Substantia nigra (tissue), 51 donors: ENCODE measurements at places on chromosomes 3 and 15.

DNA sequence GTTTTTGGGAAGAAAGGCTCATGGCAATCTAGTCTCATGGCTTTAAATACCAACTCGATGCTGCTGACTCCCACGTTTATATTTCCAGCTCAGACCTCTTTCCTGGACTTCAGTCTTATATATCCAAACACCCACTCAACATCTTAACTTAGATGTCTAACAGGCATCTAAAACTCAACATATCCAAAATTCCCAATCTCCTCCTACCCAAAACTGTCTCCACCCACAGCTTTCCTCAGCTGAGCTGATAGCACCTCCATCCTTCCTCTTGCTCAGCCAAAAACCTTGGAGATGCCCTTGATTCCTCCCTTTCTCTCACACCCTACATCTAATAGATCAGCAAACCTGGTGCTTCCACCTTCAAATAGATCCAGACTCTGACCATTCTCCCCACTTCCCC is 202.5 kb downstream of the TLE3 start:
- no peak for DNase-seq

GRCh38 chr3:54123776-54124196 is 1.4 kb downstream of the CACNA2D3 start:
- DNase-seq: no peak

GRCh38 chr3:194570235-194570634 is 63.0 kb downstream of the TMEM44 start:
- DNase-seq: no peak

GRCh38 chr3:43284171-43284570 is 2.2 kb upstream of the SNRK start:
- DNase-seq: no peak

GRCh38 chr3:30664884-30665283 is 58.5 kb downstream of the TGFBR2 start:
- no peak for DNase-seq

DNA sequence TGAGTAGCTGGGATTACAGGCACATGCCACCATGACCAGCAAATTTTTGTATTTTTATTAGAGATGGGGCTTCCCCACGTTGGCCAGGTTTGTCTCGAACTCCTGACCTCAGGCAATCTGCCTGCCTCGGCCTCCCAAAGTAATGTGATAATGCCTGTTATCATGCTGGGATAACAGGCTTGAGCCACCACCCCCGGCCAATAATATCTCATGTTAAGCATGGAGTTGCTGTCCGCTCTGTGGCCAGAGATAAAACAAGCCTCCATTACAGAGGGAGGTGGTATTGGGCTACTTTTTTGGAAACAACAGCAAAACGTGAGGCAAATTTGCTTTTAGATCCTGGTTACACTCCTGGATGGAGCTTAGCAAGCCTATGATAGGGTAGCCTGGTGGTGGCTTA is 32.9 kb upstream of the ALG1L2 start:
- DNase-seq: no peak

GRCh38 chr15:96087180-96087884 is 243.2 kb upstream of the NR2F2 start:
- DNase-seq: no peak

DNA sequence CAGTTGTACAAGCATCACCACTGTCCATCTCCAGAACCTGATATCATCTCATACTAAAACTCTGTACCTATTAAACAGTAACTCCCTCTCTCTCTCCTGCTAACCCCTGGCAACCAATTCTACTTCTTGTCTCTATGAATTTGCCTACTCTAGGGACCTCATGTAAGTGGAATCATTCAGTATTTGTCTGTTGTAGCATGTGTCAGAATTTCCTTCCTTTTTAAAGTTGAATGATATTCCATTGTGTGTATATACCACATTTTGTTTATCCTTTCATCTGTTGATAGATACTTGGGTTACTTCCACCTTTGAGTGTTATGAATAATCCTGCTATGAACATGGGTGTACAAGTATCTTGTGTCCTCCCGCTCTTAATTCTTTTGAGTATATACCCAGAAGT is 16.6 kb downstream of the ZNF592 start:
- no peak for DNase-seq

GRCh38 chr3:8875836-8876235 is 87.4 kb downstream of the RAD18 start:
- no peak for DNase-seq

DNA sequence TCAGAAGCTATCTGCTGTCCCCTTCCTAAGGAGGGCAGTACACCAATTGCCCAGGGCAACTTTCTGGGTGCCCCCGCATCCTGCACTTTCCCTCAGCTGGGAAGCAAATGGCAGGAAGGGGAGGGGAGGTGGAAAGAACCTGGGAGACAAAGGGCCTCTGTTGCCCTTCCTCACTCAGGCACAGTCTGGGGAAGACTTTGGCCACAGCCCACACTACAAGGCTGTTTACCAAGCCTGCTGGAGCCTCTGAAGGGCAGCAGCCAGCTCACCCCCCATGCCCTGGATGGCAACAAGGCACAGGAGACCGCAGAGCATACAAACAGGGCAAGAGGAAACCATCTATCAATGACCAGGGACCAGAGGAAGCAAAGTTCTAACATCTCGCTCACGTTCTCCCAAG is 42.4 kb downstream of the ARRDC4 start:
- DNase-seq: peak; percentile 28

DNA sequence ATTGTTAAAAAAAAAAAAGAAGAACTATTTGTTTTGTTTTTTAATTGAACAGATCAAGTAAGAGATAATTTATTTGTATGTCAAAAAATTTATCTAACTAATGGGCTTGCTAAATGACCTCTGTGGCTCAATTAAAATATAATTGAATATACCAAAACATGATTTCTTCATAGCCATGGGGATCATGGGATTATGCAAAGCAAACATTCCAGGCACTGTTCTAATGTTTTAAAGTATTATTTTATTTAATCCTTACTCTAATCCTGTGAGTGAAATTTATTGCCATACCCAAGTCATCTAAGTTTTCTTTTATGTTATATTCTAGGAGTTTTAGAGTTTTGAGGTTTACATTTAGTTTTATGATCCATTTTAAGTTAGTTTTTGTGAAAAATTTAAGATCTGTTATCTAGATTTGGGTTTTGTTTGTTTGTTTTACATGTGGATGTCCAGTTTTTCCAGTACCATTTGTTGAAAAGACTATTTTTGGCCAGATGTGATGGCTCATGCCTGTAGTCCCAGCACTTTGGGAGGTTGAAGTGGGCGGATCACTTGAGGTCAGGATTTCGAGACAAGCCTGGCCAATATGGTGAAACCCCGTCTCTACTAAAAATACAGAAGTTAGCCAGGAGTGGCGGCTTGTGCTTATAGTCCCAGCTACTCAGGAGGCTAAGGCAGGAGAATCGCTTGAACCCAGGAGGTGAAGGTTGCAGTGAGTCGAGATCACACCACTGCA is 52.3 kb upstream of the CNOT10 start:
- DNase-seq: no peak

- DNase-seq: no peak
These were observed 99.5 kb upstream of the KCNMB2 start for GRCh38 chr3:178436773-178437172.

DNA sequence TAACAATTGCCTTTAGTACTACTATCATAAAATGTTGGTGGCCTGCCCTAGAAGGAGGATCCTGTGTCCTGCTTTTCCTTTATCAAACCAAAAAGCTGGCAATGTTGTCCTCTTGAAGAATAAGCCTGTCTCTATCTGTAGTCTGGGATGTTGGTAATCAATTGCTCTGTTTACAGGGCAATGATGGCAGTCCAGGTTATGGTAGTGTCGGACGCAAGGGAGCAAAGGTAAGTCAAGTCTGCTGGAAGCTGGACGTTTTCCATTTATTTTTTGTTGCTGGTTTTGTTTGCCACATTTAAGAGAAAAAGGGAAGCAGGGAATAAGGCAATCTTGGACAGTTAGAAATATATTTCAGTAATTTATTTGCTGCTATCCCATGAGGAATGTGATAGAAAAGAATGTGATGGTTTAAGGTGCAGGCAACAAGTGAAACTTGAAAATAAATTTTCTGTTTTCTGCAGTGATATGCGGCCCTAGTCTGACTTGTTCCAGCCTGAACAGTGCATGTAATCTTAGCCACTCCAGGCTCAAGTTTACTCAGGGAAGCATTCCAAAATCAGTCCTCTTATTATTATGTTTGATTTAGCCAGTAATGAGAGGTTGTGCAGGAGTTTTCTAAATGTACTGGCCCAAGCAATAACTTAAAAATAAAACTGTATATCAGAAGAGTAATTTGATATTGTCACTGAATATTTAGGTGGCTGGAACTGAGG is 110.3 kb downstream of the COL6A6 start:
- no peak for DNase-seq

GRCh38 chr15:36175186-36175740 is 404.2 kb upstream of the CDIN1 start:
- DNase-seq: no peak

GRCh38 chr15:40763801-40764628 is at the start of gene GCHFR:
Gene GCHFR, plus strand, starts transcription at chr15:40764068. Its CDS starts 113 bp downstream, at chr15:40764181.
- DNase-seq: peak; percentile 50

DNA sequence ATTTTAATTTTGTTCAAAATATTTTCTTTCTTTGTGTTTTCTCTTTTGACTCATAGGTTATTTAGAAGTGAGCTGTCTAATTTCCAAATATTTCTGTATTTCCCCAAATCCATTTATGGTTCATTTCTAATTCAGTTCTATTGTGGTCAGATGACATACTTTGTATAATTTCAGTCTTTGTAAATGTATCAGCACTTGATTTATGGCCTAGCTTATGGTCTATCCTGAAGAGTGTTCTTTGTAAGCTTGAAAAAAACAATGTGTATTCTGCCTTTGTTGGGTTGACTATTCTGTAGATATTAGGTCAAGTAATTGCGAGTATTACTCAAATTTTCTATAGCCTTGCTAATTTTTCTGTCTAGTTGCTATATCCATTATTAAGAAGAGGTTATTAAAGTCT is 311.2 kb downstream of the OCA2 start:
- DNase-seq: no peak

- DNase-seq: no peak
These were observed 4.8 kb downstream of the GNB4 start for GRCh38 chr3:179446501-179446900.

GRCh38 chr3:78313332-78313731 is 1273.4 kb downstream of the ROBO2 start:
- no peak for DNase-seq

DNA sequence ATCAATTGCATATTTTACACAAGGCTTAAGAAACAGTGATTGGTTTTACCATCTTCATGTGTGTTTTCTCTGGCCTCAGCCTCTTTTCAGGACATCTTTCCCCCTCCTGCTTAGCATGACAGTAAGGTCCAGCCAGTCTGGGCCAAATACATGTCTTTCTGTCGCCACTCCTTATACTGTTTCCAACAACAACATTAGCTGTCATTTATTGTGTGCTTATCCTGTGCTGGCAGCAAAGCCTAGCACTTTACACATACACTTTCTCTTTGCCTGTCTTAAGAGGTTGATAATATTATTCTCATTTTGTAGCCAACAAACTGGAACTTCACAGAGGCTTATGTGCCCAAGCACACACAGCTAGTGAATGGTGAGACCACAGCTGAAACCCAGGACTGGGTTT is 37.8 kb downstream of the B3GALNT1 start:
- no peak for DNase-seq

DNA sequence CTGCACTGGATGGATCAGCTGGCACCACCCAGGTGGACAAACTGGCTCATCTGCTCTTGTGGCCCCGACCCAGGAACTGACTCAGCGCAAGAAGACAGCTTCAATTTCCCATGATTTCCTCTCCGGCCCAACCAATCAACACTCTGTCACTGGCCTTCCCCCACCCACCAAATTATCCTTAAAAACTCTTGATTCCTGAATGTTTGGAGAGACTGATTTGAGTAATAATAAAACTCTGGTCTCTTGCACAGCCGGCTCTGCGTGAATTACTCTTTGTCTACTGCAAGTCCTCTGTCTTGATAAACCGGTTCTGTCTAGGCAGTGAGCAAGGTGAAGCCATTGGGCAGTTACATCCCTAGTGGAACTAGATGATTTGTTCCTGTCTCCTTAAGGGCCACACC is 16.1 kb downstream of the BDH1 start:
- DNase-seq: no peak

GRCh38 chr3:195790901-195791300 is 20.8 kb downstream of the MUC4 start:
- no peak for DNase-seq

DNA sequence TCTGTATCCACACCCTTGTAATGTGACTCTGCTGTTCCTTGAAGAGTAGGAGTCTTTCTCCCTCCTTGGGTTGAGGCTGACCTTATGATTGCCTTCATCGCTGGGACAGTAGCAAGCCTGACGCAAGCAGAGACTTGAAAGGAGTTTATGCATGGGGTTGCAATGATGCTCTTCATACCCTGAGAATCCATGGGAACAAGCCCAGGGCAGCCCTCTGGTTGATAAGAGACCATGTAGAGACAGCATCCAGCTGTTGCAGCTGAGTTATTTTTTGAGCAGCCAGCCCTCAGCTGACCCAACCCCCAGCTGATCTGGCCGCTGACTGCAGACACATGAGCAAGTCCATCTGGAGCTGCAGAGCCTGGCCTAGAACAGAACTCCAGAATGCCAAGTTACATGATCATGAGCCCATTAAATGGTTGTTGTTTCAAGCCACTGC is 60.6 kb upstream of the ARNT2 start:
- DNase-seq: no peak

DNA sequence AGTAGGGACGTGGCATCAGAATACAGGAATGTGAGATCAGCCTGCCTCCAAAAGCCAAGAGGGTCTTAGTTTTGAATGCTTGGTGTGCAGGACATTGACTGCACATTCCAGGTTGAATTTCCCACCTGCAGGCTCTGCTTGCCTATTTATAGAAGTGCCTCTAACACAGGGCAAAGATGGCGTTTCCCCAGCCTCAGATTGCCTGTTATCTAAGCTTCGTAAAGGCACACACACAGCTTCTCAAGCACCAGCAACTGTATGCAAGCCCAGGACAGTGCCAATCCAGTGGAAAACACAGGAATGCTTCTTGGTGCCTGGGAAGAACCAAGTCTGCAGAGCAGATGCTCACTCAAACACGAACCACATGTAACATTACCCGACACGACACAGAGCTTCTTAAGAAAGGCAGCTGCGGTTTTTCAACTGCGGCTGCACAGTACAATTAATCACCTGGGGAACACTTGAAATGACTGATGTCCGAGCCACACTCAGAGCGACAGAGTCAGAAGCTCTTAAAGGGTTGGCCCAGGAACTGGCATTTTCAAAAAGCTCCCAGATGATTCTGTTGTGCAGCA is 90.0 kb upstream of the ANKRD34C start:
- DNase-seq: no peak

GRCh38 chr3:138351916-138352550 is 3.7 kb downstream of the MRAS start:
- no peak for DNase-seq

DNA sequence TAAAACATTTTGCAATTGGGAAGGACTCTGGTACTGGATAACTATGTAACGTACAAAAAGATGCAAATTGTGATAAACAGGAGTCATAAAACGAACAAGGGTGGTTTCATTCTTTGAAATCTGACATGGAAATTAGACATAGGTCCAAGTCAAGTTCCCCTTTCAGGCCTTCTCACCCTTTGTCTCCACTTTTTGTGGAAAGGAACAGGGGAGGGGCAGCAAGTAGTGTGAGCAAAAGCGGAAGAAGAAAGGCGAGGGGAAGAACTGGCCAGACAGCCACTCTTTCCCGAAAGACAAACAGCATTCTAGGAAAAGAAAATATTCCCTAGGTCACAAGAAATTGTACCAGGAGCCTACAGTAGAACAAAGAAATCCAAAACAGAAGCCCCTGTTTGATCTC is 52.6 kb downstream of the MCF2L2 start:
- DNase-seq: no peak
